Body of pancreas (tissue), 4 donors: ENCODE measurements at places on chromosomes 5 and 9. TPM values are rescaled to one million over a fixed set of nuclear protein-coding genes. Genes with fewer than 3 reads are reported as not detected.

DNA sequence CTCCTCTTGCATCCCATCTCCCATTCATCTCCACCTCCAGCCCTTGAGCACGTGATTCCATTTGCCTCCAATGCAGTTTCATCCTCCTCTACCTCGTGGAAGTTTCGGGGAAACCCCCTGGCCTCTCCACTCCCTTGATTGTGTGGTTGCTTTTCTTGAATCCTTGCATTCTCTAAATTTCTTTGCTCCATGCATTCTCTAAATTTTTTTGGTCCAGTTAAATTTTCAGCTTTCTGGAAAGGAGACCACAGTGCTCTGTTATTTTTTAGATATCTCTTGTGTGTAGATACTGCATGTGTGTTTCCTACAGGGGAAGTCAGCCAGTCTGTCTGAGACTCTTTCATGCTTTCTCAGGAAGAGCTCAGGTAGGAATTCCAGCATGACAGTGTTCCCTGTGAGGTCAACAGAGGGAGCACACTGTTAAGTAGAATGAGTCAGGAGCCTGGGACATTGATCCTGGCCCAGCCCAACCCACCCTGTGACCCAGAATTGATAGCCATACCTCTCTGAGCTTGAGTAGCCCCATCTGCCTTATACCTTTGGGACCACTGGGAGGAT lies 52.8 kb downstream of the AMBP start:
- H3K36me3 ChIP-seq: no peaks in the 10 kb centered on the region
- H3K27me3 ChIP-seq: no peaks in the 10 kb centered on the region
- H3K4me1 ChIP-seq: no peaks in the 10 kb centered on the region
- no peak overlapping the region for H3K27ac ChIP-seq
- H3K4me3 ChIP-seq: no peak overlapping the region

DNA sequence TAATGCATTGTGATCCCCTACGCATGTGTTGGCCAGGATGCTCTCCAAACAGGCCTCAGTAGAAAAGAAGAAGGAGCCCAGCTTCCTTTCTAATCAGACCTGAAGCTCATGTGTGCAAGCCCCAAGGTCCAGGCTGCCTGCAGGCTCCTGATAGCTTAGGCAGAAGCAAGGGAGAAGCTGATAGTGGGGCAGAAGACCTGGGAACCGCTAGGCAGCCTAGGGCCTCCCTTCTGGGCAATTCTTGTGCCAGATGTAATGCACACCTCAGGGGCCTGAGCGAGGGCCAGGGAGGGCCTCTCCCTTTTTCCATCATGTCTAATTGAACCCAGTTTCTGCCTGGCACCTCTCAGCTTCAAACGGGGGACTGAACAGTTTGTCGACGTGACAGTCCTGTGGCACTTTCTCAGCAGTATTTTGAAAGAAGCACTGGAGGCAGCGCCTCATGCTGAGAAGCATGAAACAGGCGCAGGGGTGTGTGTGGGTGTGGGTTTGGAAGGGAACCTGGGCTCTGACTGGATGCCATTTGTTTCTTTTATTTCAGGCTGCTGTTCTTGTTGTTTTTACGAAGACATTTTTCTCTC lies 212.8 kb downstream of the PIK3R1 start:
- H3K27ac ChIP-seq: no peak overlapping the region
- no peak for DNase-seq
- H3K4me1 ChIP-seq: no peaks in the 10 kb centered on the region
- no peaks in the 10 kb centered on the region for H3K27me3 ChIP-seq
- H3K36me3 ChIP-seq: no peaks in the 10 kb centered on the region
- H3K4me3 ChIP-seq: no peak overlapping the region

GRCh38 chr9:99031319-99031718 lies 73.6 kb upstream of the TGFBR1 start:
- no peak overlapping the region for H3K27ac ChIP-seq
- no peaks in the 10 kb centered on the region for H3K27me3 ChIP-seq
- H3K36me3 ChIP-seq: no peaks in the 10 kb centered on the region
- H3K4me3 ChIP-seq: no peak overlapping the region

DNA sequence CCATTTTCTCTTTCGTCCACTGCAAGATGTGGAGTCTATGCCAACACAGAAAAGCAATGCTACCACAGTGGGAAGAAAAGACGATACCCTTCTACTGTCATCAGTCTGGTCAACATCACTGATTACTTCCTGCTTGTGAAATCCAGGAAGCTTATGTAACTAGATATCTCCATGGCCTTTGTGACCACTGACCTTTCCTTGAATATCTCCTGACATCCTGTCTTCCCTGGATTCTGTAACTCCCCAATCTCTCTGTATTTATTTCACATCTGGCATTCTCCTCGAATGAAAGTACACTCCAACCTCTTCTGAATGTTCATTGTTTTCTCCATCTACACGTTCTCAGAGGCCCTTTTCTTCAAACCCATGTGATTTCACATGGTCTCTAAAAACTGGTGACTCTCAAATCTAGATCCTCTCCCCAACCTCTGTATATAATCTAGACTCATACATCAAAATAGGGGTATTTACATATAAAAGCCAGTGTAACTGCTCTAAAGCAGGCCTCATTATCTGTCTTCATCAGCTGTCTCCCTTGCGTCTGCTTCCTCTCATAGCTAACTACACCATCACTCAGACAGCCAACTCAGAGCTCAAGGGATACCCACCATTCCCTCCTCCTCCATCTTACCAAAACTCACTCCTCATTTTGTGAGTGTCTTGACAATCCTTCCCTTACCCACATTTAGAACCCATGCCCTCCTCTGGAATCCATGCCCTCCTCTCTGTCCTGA lies 156.8 kb downstream of the SEMA5A start:
- H3K27ac ChIP-seq: no peak overlapping the region
- H3K27me3 ChIP-seq: no peaks in the 10 kb centered on the region
- DNase-seq: no peak
- H3K36me3 ChIP-seq: no peaks in the 10 kb centered on the region
- no peak overlapping the region for H3K4me3 ChIP-seq

PCDHB6 gene
- 0.33 TPM for total RNA-seq

SLCO6A1 gene
- not detected for total RNA-seq

HEMGN gene
- total RNA-seq: not detected
